ENCODE measurements at places on chromosomes 4 and X.
A peak's percentile ranks its signal among the peaks of the same experiment; 100 is the strongest.

DNA sequence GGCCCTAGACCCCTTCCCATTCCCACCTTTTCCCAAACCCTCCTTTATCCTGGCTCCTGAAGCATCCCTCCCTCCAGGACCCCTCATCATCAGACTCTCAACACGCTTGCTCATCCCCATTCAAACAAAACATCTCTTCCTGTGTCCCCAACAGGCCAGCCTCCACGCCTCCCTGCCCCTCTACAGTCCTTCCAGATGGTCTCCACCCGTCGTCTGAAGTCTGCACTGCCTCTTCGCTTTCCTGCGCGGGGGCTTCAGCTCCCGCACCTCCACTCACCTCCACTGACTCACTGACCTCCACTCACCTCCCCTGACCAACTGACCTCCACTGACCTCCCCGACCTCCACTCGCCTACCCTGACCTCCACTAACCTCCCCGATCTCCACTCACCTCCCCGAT is 39.8 kb downstream of the JAKMIP1 start:
- no peaks in the 10 kb centered on the region for H3K36me3 ChIP-seq
- no peaks in the 10 kb centered on the region for H3K27me3 ChIP-seq
- DNase-seq, result no peak
- H3K27ac ChIP-seq, result no peak overlapping the region

- no peak overlapping the region for H3K27ac ChIP-seq
- no peaks in the 10 kb centered on the region for H3K36me3 ChIP-seq
- H3K27me3 ChIP-seq, result no peaks in the 10 kb centered on the region
- no peak for DNase-seq
- no peaks in the 10 kb centered on the region for H3K4me1 ChIP-seq
Observed at GRCh38 chr4:156773648-156774357, 197.8 kb downstream of the PDGFC start.

DNA sequence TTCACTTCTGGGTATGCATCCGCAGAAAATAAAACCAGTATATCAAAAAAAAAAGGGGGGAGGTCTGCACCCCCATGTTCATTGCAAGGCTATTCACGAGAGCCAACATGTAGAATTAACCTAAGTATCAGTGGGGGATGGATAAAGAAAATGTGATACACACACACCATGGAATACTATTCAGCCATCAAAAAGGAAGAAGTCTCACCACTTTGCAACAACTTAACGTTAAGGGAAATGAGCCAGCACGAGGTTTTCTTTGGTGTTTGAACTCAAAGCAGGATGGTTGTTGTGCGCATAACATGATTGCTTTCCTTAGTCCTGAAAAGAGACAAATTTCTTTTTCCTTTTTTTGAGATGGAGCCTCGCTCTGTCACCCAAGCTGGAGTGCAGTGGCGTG is 222.7 kb downstream of the SHOX start:
- DNase-seq, result no peak
- H3K36me3 ChIP-seq, result no peaks in the 10 kb centered on the region
- no peak overlapping the region for H3K27ac ChIP-seq
- H3K27me3 ChIP-seq, result no peaks in the 10 kb centered on the region

DNA sequence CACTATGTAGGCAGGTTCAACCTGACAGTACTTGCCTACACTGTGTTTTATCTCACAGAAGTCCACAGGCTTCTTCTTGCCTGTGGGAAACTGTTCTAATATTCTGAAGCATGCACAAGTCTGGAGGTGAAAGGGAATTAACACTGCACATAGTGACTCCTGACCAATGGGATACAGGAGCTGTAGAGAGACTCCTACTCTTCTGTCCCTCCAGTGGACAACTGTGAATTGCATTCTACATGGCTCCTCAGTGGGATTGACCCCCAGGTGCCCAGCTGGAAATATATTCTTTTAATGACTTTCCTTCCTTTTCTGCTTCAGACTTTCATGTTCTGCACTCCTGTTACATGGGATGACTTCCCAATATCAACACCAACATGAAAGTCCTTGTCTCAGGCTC is 8.2 kb upstream of the YIPF6 start:
- no peak overlapping the region for H3K27ac ChIP-seq
- no peaks in the 10 kb centered on the region for H3K4me1 ChIP-seq
- H3K4me3 ChIP-seq, result no peak overlapping the region
- H3K36me3 ChIP-seq, result no peaks in the 10 kb centered on the region
- DNase-seq, result no peak
- H3K27me3 ChIP-seq, result no peaks in the 10 kb centered on the region

DNA sequence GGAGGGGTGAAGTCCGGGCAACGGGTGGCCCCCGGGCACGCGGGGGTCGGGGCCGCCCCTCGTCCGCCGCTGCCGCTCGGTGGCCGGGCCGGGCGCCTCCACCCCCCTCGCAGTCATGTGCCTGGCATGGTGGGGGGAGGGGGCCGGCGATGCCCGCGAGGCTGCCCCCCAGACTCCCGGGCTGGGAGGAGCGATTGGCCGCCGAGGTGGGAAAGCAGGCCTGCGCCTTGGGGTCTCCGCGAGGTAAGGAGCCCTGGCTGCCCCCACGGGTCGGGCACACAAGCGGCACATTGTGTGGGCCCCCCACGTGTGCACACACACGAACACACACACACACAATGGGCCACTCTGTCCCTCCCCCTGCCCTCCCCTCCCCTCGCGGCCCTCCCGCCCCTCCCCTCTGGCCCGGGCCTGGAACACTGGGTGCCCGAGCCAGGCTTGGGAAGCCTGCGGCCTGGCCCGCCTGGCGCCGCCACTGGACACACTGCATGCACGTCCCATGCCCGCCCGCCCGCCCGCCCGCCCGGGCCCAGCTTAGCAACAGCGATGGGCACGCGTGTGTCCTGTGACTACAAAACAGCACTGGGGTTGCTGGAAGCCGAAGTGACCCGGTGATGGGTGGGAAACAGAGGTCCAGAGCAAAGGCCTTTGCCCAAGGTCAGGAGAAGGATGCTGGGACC is 1.3 kb downstream of the SLC6A8 start:
- H3K4me3 ChIP-seq, result no peak overlapping the region
- H3K4me1 ChIP-seq, result peaks cover 2% of the 10 kb centered on the region
- no peak overlapping the region for H3K27ac ChIP-seq
- no peak for DNase-seq
- peaks cover 62% of the 10 kb centered on the region for H3K27me3 ChIP-seq

- H3K27me3 ChIP-seq, result no peaks in the 10 kb centered on the region
- H3K4me1 ChIP-seq, result no peaks in the 10 kb centered on the region
- H3K36me3 ChIP-seq, result no peaks in the 10 kb centered on the region
- H3K27ac ChIP-seq, result no peak overlapping the region
- DNase-seq, result no peak
Observed at GRCh38 chr4:144402176-144402575, 243.8 kb upstream of the HHIP start.

DNA sequence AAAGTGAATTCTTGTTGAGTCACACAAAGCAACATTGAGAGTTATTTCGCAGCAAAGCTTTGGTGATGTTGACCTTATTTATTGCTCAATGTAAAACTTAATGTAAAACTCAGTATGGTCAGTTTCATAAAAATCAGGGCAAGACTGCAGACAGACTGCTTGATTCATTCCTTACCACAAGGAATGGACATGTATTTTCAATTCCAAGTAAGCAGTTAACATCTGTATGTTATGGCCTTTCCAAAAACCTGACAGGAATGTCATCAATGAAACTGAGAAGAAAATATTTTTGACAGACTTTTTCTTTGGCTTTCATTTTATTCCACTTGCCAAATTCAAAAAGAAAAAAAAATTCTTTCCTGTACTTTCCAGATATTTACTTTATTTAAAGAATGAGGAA is 488.3 kb downstream of the ANKRD50 start:
- no peaks in the 10 kb centered on the region for H3K4me1 ChIP-seq
- H3K27ac ChIP-seq, result no peak overlapping the region

DNA sequence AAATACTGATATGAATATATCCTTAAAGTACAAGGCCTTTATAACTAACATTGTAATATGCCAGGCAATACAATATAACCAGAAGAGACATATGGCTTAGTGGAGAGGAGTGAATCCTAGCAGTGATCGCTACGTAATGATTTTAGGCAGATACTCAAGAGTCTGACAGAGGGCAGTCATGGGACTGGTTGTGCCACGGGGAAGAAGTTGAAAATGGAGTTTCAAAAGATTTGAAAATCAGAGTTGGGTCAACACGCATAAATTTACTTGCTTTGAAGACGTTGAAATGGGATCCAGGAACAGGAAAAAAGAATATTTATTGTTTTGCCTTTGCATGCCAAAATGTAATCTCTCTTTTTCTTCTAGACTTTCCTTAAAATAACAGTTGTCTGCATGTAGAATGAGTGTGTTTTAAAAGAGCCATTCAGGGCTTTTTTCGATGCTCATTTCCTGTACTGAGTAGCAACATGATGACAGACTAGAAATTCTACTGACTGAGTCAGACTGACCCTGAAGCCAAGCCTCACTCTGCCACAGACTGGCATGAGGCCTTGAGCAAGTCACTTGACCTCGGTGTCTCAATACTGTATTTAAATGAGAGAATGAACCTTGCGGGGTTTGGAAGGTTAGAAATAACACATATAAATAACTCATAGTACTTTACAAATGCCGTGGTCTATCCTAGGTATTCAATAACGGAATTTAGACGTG is 8.1 kb upstream of the SMS start:
- no peak for DNase-seq
- no peaks in the 10 kb centered on the region for H3K36me3 ChIP-seq
- no peak overlapping the region for H3K27ac ChIP-seq
- no peaks in the 10 kb centered on the region for H3K4me1 ChIP-seq

GRCh38 chr4:161256716-161257115 is 907.1 kb downstream of the FSTL5 start:
- H3K36me3 ChIP-seq, result no peaks in the 10 kb centered on the region
- H3K27me3 ChIP-seq, result no peaks in the 10 kb centered on the region
- no peak overlapping the region for H3K27ac ChIP-seq
- no peak for DNase-seq
- H3K4me1 ChIP-seq, result no peaks in the 10 kb centered on the region

DNA sequence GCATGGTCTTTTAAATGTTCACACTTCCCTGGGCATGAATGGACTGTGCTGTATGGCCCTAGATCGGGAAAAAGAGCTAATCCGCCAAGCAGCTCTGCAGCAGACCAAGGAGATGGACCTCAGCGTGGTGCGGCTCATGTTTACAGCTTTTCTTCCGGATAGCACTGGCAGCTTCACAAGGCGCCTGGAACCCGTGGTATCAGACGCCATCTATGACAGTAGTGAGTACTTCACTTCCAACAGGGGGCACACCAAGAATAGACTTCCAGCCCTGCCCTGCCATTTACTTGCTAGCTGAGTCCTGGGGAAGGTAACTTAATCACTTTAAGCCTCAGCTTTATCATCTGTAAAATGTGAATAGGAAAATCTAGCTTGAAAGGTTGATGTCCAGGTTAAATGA is 77.7 kb downstream of the NFKB1 start:
- no peak overlapping the region for H3K4me3 ChIP-seq
- DNase-seq, result peak; percentile 28
- H3K4me1 ChIP-seq, result peaks cover 8% of the 10 kb centered on the region
- H3K27me3 ChIP-seq, result no peaks in the 10 kb centered on the region

DNA sequence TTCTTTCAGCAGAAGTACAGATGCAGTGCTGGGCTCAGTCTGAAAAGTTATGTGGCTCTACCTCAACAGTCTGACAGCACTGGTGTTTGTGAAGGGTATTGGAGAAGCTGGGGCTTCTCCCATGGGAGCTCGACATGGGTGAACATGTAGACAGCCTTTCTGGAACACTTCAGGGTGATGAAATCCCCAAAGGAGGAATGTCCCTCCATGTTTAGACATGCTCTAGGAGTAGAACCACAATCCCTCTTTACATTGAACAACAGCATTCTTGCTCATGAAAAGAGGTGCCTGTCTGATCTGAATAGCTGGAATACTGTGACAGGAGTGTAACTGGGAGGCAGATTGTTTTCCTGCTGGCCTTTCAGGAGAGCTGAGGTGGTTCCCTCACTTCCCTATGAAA is 53.8 kb upstream of the NAP1L2 start:
- no peaks in the 10 kb centered on the region for H3K4me1 ChIP-seq
- no peaks in the 10 kb centered on the region for H3K27me3 ChIP-seq
- DNase-seq, result no peak
- no peak overlapping the region for H3K27ac ChIP-seq
- no peaks in the 10 kb centered on the region for H3K36me3 ChIP-seq

DNA sequence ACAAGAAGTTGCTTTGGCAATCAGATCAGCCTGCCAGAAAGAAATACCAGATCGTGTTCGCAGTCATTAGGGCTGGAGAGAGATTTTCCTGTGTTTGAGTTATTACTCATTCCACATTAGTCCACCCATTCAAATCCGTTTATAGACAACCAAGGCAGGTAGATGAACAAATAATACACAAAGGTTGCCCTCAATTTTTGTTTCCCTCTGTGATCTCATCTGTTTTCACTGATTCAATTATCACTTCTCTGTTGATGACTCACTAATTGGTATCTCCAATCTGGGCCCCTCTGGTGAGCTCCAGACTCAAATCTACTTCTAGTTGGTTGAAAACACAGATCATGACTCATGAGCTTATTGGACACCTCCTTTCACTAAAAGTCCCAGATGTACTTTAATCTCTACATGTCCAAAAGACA is 54.5 kb downstream of the CHM start:
- no peak for DNase-seq
- H3K36me3 ChIP-seq, result no peaks in the 10 kb centered on the region
- H3K27me3 ChIP-seq, result no peaks in the 10 kb centered on the region
- H3K27ac ChIP-seq, result no peak overlapping the region
- no peak overlapping the region for H3K4me3 ChIP-seq

DNA sequence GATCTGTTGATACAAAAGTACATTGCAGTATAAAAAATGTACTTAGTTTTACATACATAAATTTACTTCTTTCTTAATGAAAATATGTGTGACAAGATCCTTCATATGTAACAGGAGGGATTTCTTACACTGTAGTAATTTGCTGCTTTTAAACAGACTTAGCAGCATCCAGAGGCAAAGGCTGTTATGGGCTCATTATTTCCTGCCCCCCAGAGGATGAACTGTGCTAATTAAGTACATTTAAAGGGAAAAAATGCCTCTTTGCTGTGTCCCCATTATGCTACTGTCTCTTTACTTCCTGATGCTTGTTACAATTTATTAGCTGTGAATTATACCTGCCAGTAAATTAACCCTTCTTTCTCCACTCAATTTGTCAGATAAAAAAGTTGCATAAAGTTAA is 47.1 kb downstream of the NDST3 start:
- H3K4me1 ChIP-seq, result no peaks in the 10 kb centered on the region
- DNase-seq, result no peak
- no peak overlapping the region for H3K27ac ChIP-seq
- no peak overlapping the region for H3K4me3 ChIP-seq

GRCh38 chr4:167102475-167102874 is 131.8 kb downstream of the SPOCK3 start:
- no peaks in the 10 kb centered on the region for H3K36me3 ChIP-seq
- no peaks in the 10 kb centered on the region for H3K4me1 ChIP-seq
- no peak for DNase-seq
- no peak overlapping the region for H3K27ac ChIP-seq

- no peaks in the 10 kb centered on the region for H3K36me3 ChIP-seq
- H3K4me3 ChIP-seq, result no peak overlapping the region
- H3K27me3 ChIP-seq, result no peaks in the 10 kb centered on the region
Observed at GRCh38 chr4:47488706-47489105, 3.6 kb downstream of the ATP10D start.

DNA sequence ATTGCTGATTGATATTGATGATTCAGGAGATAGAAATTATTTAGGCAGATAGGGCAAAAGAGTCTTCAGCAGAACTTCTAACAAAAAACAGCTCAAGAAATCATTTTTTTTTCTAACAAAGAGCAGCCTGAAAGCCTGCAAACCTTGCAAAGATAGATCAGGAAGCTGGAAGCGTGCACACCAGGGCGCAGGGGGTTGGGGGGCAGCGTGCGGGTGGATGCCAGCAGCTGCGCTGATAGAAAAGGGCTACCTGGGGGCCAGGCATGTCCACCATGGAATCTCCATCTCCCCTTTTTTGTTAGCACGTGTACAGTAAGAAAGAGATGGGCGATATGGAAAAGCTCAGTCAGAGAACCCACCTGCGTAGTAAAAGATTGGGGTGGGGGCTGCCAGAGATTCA is 1.7 kb upstream of the CCDC110 start:
- H3K27me3 ChIP-seq, result peaks cover 21% of the 10 kb centered on the region
- peaks cover 9% of the 10 kb centered on the region for H3K4me1 ChIP-seq
